Right hindlimb (tissue), 1 donor: ENCODE measurements at places on chromosomes 3 and 15.

DNA sequence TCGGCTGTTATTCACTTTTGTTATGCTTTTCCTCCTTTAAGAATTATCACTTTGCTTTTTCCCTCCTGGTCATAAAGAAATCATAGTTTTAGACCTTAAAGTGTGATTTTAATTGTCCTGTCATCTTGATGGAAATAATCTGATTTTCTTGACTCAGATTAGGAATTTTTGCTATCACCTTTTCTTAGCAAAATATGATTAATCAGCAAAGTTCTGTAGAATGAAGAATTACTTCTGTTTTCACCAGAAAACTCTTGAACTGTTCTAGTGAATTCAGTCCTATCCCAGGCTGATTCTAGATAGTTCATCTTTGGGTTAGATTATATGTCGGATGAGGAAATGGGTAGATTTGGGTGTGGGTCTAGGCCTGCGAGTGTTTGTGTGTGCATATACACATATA lies 12.2 kb downstream of the CMSS1 start:
- no peak for DNase-seq

- DNase-seq, result no peak
Observed at GRCh38 chr3:58210761-58211460, at the start of gene DNASE1L3. Gene DNASE1L3 (minus strand): TSS chr3:58210972. CDS start chr3:58210906, 66 bp downstream.

DNA sequence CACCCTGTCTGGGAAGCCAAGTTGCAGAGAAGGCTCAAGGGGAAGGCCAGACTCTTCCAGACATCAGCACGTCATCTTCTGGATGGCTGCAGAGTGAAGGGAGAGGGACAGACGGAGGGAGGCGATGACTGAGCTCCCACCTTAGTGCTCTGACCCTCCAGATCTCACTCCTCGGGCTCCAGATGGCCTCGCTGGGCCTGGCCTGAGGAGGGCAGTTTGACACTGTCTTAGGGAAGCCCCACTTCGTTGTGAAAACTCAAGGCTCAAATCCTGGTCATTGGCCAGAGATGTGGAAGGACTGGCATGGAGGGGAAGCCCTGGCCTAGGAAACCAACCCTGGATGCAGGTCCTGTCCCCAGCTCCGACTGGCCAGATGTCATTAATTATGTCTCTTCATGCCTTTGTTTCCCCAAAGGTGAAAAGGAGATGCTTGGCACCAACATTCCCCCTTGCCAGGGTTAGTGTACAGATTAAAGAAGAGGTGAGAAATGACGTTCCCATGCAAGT lies 70.4 kb downstream of the ADCY5 start:
- no peak for DNase-seq

DNA sequence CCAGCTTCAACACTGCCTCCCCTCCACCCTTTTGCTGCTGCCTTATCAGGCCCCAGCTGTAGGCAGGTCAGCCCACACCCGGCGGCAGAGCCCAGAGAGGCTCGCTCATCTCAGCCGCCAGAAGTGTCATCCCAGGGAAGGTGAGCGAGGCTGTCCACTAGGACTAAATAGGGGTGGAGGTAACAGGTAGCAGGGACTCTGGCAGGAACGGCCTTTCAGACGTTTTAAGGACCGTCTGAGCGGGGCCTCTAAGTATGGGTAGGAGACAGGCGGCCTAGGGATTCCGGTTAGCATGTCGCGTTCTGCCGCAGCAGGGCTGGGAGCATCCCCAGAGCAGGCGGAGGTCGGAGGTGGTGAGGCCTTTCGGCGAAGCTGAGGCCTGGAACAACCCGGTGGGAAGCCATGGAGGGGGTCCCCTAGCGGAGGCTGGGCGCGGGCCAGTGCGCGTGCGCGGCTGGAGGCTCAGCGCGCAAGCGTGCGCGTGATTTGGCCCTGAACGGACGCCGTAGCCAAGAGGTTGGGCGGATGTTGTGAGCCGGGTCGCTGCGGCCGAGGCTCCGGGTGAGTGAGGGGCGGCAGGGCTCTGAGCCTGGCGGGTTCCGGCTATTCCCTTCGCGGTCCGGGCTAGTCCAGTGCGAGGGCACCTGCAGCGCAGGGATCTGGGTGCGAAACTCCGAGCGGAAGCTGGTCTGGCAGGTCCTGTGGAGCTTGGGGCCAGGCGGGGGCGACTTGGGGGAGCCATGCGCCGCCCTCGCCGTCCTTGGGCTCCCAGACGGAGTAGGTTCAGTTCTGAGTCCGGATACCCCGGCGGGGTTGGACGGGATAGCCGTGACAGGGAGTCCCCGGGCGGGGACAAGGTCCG lies at the start of the genes MST1 and RNF123:
Gene MST1 (minus strand): TSS at position 429 of the 862 bp plus-strand sequence. CDS start 783 bp downstream, outside the sequence.
Gene RNF123 (plus strand): TSS at position 512 of the 862 bp plus-strand sequence. CDS start 1,609 bp downstream, outside the sequence.
- peak; percentile 94 for DNase-seq

GRCh38 chr3:43448098-43448497 lies 161.8 kb downstream of the SNRK start:
- no peak for DNase-seq

DNA sequence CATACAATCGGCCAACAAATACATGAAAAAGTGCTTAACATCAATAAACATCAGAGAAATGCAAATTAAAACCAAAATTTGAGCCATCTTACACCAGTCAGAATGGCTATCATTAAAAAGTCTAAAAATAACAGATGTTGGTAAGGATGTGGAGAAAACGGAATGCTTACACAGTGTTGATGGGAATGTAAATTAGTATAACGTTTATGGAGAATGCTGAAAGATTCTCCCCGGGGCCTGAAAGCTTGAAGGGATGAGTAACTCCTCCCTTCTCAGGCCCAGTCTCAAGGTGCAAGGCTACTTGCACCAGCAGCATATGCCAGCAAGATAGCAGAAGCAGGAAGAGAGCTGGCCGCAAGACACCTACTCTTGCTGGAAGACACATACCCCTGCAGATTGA lies 123.7 kb upstream of the NLGN1 start:
- no peak for DNase-seq

DNA sequence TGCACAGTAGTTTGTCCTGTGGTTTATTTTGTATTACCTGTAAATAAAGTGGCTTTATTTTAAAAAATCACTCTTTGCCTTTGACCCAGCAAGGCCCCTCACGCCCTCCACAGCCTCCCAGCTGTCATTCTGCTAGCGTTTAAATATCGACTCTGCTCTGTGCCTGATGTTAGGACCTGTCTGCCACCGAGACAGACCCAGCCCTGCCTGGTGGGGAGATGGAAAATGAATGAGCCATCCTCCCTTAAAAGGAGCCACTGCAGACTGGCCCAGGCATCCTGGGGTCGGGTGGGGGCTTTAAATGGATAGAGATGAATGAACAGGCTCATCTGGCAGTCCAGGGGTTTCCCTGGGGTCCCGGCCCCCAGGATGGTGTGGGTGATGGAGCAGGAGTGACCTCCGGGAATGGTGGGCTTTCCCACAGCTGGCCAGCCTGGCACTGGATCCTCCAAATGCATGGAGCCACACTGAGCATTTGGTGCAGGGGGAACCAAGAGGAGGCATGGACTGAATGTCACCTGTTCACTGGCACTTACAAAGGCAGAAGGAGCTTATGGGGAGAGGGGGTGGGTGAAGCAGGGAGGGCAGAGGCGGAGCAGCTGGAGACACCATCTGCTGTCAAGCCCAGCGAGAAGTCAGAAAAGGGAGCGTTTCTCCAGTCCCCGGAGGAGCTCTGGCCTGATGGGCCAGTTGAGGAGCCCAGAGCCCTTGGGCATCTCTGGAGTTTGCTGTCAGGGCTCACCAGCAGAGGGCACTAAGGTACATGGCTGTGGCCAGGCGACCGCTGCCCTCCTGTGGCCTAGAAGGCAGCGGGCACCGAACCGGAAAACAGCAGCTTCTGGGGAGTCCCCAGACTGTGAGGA lies 11.9 kb downstream of the GRM2 start:
- no peak for DNase-seq

GRCh38 chr15:93670931-93671330 lies 560.4 kb upstream of the MCTP2 start:
- no peak for DNase-seq

GRCh38 chr15:80423215-80423614 lies 19.0 kb downstream of the ARNT2 start:
- no peak for DNase-seq

DNA sequence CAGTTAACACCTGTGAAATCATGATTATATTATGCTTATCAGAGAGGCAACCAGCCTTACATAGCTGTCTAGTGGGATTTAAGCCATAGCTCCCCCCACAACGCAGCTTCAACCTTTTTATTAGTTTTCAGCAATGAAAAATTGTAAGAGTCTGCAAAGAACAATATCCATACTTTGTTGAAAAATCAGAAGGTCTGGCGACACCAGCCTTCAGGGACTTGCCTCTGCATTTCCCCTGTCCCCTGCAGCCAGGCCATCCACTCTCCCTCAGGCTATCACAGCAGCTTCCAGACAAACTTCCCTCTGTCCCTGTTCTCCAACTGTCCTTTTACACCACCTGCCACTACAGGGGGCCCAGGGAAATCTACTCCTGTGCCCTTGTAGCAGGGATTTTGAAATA lies 59.9 kb downstream of the SSUH2 start:
- no peak for DNase-seq

DNA sequence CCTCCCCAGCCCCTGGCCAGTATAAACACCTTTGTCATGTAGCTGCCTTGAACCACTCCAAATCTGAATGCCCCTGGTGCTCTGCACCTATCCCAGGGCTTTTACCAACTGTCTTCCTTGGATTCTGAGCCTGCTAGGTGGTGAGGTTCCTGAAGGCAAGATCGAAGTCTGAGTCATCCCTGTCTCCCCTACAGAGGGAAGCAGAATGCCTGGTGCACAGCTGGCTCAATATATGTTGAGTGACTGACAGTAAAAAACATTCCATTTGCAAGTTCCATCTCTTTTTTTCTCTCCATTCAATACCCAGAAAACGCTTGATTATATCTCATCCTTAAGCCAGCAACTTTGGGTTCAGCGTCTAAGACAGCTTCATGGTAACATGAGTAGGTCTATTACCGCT lies 24.7 kb downstream of the SLC24A1 start:
- DNase-seq, result no peak

DNA sequence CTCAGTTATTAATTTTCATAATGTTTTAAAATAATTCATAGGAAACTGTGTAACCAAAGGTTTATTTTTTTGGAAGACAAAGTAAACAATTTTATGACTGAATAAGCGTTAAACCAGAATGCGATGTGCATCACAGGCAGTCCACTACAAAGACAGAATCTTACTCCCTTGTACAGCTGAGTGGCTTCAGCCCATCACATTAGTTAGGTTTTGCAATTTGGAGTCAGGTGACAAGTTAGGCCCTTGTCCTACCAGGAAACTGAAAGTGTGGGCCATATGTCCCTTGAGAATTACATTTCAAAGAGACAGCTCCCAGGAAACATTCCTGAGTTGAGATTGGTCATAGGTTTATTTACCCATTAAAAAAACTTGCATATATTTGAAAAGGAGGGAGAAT lies 156.3 kb downstream of the MEX3B start:
- no peak for DNase-seq

DNA sequence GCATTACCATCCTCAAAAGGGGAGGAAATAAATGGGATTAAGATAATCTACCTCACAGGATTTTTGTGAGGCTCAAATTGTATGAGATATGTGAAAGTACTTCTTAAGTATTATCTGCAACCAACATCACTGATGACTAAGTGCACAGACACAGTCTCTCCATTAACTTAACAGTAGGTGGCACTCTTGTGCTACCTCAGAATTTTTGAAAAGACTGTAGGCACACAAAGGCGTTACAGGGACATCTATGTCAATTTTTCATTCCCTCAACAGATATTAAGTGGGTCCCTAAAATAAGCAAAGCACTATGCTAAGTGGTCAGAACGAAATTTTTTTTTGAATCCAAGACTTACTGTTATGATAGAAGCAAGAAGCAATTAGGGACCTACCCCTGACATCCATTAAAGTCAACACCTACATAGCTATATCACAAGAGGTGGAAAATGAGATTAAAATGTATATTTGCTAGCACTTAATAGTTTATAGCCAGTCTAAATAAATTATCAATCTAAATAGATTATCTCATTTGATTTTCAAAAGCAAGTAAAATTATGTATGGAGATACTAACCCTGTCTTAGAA lies 52.9 kb downstream of the RYK start:
- no peak for DNase-seq

GRCh38 chr15:100959066-100960050 lies 40.2 kb downstream of the LRRK1 start:
- no peak for DNase-seq

DNA sequence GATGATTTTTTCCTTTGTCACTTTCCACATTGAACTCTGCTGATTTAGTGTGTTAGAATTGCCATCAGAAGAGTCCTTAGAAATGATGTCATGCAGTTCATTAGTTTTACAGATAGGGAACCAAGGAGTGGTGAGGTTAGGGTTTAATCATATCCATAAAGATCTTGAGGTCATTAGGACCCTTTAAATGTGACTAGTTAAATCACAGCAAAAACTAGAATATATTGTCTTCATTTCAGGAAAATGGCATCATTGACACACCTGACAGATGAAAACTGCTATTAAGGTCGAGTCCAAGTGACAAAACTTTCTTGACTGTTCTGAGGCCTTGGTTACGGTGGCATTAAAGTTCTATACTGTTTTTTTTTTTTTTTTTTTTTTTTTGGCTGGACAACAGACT lies 50.5 kb downstream of the MBNL1 start:
- DNase-seq, result no peak
